EH (cell line): ENCODE measurements at places on chromosomes 5 and 9.
A peak's percentile ranks its signal among the peaks of the same experiment; 100 is the strongest.

- DNase-seq = no peak
Measured at GRCh38 chr9:87572719-87573118, 75.1 kb downstream of the DAPK1 start.

- peak; percentile 21 for DNase-seq
Measured at GRCh38 chr9:94005272-94005901, 50.2 kb upstream of the BARX1 start.

- no peak for DNase-seq
Measured at GRCh38 chr5:138594305-138595058, 19.3 kb upstream of the HSPA9 start.

DNA sequence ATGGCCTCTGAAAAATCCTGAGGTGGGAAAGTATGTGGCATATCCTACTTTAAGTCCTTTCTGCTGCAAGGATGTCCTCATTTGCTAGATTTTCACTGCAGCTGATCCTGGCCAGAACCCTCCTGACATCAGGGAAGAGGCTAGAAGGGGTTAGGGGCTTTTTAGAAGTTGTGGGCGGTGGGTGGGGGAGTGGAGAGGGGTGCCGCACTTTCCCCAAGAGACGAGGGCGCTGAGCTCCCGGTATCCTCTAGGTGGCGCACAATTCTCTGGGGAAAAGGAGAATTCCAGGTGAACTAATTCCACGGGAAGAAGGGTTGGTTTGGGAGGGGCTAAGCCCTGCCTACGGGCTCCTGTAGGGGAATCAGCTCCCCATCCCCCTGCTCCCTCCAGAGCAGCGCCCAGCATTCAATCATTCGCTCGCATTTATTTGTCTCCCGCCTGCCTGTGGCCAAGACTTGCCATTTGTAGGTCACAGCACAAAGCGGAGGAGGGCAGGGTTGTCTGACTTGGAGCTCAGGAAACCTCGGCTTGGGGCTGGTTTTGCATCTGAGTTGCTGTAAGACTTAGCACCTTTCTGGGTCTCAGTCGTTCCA, 42.9 kb upstream of the HAND1 start:
- peak; percentile 9 for DNase-seq

GRCh38 chr9:136808075-136808805, 492 bp downstream of the RABL6 start:
- DNase-seq = peak; percentile 17

DNA sequence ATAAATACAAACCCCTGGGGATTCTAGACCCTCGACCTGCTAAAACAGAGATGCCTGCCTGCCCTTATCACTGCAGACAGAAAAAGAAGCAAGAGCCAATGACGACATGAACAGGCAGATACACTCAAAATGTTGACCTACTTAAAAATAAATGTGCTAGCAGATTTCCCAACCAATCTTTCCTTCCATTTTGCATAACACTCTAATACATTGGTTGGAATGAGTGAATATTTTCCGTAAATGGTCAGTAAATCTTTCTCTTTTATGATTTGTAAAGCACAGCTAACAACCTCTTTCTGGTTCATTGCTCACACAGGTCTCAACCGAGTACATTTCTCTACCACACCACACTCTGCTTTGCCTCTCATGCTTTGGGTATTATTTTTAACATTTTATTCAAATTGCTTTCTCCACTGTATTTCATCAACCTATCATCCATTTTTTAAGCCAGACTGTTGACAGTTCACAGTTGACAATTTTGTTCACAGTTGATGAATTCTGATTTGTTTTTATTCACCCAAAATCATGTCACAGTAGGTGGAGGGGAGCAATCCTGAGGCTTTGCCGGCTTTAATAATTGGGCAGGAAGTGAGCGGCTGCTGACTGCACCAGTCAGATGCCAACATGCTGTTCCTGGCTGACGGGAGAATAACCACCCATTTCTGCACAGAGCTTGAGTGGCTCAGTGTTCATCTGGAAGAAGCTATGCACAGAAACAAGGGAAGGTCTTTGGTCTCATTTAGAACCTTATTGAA, 426.6 kb downstream of the SPOCK1 start:
- peak; percentile 27 for DNase-seq

- no peak for DNase-seq
Measured at GRCh38 chr9:92650839-92651621, 18.9 kb downstream of the IPPK start.

DNA sequence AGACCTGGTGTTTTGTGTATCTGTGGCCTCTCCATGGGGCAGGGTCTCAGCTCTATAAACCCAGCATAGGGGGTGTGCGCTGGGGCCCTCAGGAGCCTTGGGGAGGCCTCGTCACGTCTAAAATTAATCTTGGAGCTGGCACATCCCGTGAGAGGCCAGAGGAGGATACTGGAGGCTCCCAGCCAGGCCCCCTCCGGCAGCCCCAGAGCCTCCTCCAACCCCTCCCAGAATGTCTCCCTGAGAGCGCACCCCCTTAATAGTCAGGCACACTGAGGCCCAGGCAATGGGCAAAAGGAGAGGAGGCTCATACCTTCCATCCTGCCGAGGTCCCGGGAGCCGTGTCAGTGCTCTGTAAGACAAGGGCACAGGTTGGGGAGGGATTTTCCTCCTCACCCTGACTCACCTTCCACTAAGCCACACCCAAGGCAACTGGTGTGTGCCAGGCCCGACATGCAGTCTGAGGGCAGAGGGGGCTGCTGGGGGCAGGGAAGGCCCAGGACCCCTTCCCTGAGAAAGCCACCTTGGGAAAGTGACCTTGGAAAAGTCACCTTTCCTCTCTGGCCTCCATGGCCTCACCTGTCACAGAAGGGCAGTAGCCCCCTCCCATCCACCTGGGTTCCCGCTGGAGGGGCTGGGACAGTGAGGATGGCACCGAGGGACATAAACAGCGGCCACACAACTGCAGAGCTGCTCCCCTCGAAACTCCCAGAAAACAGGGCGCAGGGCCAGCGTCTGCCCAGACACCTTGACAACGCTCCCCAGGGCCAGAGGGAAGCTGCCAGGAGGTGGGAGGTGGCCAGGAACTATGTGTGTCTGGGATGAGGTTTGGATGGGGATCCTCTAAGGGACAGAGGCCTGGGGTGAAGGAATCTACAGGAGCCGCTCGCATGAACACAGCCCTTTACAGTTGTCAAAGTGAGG, 2.9 kb downstream of the AK1 start:
- DNase-seq = no peak

DNA sequence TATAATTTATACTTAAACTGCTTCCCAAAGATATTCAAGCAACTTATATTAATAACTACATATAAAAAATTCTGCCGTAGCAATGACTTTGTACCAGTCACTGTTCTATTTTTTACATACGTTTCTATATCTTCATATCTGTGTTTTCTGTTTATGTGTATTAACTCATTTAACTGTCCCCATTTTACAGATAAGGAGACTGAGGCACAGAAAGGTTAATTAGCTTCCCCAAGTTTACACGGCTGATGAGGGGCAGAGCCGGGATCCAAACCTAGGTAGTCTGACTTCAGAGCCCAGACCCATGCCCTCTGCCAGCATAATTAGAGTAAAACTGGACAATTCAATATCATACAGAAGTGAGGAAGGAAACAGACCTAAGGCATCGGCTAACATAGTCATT, 259.7 kb upstream of the TUT7 start:
- no peak for DNase-seq

DNA sequence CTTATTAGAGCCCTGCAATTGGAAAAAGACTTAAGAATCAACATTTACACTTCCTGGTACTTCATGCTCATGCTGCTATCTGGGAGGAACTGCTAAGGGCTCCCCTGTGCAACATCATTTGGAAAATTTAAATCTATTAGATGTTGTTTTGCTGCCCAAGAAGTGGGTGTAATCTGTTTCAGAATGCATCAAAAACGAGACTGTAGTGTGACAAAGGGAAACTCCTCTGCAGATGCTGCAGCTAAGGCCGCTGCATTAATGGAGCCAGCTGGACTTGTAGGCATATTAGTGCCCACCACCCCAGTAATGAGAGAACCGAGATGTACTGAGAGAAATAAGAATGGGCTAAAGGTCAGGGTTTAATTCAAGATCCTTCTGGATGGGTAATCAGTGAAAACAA, 11.1 kb upstream of the PAIP1 start:
- no peak for DNase-seq

DNA sequence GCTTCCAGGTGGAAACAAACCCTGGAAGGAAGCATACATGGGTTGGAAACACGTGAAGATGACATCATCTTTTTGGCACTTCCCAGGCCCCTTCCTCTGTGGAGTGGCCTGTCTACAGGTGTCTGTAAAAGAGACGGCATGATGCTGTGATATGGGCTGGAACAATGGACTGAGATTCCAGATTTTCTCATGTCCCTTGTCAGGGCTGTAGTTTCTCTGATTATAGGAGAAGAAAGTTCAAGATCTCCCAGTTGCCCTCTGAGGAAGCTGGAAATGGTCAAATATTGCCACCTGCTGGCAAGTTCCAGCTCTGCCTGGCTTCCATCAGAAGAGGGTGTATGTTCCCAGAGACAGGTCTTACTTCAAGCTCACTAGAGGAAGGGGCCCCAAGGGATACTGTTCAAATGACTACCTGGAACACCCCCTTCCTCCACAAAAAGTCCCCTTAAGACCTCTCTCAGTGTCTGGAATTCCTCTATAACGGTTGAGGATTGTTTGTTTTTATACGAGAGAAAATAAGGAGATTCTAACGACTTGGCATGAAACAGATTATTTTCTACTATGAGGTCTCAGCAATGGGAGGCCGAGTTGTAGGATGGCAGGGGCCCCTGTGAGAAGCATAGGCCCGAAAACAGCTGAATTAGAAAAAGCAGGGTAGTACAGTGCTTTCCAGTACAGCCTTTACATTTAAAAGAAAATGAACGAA, 7.3 kb upstream of the ANXA6 start:
- DNase-seq = peak; percentile 80

GRCh38 chr5:72305194-72306142, 14.6 kb downstream of the MRPS27 start:
- no peak for DNase-seq

GRCh38 chr5:10987276-10987924, 226.4 kb upstream of the DAP start:
- DNase-seq = no peak

DNA sequence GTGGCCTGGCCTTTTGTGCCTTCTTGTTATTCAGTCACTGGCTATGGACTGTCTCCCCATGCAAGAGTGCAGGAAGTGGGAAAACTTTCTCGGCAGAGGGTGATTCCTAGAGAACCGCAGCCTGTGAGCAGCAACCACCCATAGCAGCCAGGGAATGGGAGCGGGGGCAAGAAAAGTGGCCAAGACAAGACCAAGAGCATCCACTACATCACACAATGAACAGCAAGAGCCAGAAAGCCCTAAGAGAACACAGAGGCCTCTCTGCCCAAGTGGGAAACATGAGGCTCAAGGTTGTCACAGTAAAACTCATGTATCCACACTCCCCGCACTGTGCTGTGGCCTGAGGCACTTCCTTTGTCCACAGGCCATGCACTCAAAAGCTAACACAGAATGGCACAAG, 129.1 kb upstream of the FSTL4 start:
- DNase-seq = no peak

- no peak for DNase-seq
Measured at GRCh38 chr9:116541402-116541801, 145.7 kb upstream of the TRIM32 start.

DNA sequence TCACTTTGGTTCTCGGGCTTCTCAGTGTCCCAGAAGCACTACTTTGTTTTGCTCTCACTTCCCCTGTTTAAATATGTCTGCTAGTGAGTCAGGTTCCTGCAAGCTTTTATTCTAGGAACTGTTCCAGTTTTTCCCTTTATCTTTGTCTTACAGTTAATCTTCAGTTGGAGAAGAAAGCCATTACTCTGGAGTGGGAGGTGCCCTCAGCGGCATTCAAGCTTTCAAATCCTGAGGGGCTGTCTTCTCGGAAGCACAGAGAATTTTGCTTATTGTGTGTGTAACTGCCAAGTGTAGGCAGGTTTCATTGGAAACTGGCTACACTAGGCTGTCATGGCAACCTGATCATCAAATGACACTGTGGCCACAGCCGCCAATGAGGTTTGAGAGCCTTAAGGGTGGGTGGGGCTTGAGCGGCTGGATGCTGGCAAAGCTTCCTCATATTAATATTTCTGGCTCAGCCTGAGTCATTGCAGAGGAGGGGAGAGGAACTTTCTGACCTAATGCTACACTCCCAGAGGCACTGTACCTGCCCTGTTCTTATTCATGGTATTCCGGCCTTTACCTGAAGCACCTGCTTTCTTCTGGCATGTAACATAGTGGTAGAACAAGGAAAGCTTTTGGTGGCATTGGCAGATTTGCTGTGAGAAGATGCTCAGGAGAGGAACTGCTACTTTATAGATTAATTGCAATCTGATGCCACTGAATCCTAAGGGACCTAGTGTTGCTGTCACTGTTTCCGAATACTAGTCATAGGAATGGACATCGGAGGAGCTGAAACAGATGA, 26.3 kb downstream of the SLC25A25 start:
- peak; percentile 98 for DNase-seq

GRCh38 chr5:142618130-142618523, 67.8 kb downstream of the FGF1 start:
- DNase-seq = peak; percentile 88

- no peak for DNase-seq
Measured at GRCh38 chr9:91155181-91155580, 206.5 kb downstream of the AUH start.

DNA sequence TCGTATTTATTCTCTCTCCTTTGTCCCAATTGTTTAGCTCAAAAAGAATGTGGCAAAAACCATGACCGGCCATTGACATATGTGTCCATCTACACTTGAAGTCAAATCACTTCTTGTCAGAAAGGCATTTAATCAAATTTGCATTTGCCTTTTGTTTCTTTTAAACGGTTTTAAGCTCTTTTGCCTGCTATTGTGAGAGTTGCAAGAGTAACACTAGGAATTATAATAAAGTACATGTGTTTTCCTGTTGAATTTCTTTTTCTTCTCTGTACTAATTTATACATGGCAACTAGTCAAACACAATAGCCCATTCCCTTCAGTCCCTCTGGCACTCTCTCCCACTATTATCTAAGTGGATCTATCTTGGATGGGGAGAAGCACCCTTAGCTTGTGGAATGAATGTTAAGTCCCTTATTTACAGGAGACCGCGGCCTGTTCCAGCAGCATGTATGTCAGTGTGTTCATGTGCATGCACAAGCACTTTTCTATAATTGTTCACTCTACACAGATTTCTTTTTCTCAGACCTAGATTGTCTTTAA, 3.2 kb downstream of the ADAMTSL1 start:
- no peak for DNase-seq

- no peak for DNase-seq
Measured at GRCh38 chr5:124001036-124001615, 489.1 kb downstream of the CSNK1G3 start.

GRCh38 chr5:172901788-172902496, 57.3 kb upstream of the RPL26L1 start:
- peak; percentile 95 for DNase-seq

DNA sequence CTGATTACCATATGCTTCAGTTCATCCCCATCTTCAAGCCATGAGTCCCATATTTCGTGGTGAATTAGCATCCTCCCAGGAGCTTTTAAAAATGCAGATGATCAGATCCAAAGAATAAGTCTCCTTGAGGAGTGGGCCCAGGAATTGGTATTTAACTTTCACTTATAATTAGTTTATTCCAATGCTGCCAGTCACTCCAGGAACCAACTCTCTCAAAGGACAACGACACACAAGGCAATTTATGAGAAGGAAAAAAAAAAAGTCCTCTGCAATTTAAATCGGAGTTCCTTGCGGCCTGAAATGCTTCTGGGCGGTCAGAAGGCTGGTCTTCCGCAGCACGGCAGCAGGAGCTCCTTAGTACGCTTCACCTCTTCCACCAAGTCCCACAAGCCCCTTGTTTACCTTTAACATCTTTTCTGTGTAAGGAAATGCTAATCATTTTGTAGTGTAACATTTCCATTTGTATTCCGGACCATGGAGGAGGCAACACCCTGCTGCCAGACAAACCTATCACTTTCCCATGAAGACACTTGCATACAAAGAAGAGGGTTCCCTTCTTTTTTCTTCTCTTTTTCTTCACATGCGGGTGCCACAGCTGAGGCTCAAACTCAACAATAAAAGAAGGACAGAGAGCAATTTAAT, 16.3 kb upstream of the KCNV2 start:
- DNase-seq = no peak
